ENCODE measurements at places on chromosomes 2 and 18.
A peak's percentile ranks its signal among the peaks of the same experiment; 100 is the strongest.

DNA sequence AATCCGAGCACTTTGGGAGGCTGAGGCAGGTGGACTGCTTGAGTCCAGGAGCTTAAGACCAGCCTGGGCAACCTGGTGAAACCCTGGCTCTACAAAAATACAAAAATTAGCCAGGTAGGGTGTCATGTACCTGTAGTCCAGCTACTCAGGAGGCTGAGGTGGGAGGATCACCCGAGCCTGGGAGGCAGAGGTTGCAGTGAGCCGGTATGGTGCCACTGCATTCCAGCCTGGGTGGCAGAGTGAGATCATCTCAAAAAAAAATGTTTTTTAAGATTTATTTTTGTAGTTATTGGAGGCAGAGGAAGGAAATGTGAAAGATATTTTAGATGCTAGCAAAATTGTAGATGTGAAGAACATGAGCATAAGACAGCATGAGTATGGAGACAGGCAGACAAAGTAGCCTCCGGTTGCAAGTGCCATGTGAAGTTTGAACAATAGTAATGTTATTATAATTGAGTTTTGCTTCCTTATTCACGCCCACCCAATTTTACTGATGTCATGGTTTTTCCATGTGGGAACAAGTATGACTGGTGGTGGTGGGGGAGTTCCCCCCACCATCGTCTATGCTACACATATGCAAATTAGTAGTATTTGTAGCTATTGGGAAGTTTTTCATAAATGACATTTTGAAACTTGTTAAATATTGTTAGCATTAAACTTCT, 18.0 kb downstream of the REL start:
- peak; percentile 31 for DNase-seq

- DNase-seq, result no peak
Measured at GRCh38 chr2:70009762-70010575, 48.5 kb upstream of the ASPRV1 start.

DNA sequence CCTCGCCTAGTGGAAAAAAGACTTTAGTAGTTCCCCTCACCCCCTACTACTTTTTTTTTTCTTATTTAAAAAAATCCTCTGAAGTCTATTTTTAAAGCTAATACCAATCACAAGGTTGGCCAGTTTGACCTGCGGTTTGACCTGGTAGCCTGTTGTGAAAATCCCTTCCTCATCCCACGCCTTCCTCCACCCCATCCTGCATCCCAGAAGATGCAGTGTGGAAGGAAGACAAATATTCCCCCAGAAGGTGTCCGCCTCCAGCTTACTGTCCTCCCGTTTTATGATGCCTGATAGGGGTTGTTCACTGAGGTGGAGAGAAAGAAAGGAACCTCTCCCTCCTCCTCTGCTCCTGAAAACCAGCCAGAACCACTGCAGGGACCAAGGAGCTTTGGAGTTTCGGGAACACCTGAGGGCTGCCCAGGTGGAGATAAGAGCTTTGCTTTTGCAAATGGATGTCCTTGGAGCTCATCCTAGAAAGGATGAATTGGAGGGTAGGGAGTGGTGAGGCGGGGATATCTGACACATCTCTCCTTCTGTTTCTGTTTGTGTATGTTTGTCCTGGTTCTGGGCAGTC, 909 bp downstream of the ATP6V1C2 start:
- DNase-seq, result no peak

- no peak for DNase-seq
Measured at GRCh38 chr18:33682436-33682835, 104.4 kb downstream of the ASXL3 start.

DNA sequence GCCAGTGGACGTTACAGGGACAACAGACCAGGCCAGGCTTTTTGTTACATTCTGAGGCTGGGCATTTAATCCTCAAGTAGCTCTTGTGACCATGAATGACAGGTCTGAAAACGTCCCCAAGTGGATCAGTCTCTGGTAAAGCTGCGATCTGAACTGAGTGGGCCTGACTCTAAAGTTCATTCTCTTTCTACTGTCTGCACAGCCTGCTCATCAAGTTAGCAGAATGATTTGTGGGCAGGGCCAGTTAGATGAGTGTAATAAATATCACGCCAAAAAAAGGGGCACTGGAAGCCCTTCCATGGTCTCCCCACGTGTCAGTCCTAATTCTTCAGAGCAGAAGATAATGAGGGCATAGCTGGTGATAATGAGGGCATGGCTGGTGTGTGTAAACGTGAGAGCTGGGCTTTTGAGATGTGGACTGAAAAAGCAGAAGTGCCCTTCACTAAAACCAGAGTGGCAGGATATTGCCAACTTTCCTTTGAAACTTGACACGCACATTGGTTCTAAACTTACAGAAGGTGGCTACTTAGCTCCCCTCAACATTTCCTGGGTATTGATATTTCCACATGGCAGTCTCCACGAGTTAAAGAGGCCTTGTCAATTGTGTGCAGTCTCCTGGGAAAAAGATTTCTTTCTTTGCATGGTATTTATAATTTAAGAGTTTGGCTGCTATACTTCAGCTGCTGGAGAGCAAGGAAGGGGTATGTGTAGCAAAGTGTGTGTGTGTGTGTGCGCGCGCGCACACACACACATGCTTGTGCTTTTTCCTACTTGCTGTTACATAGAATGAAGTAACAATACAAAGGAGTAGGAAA, 72.7 kb upstream of the LYPD6B start:
- DNase-seq, result no peak

DNA sequence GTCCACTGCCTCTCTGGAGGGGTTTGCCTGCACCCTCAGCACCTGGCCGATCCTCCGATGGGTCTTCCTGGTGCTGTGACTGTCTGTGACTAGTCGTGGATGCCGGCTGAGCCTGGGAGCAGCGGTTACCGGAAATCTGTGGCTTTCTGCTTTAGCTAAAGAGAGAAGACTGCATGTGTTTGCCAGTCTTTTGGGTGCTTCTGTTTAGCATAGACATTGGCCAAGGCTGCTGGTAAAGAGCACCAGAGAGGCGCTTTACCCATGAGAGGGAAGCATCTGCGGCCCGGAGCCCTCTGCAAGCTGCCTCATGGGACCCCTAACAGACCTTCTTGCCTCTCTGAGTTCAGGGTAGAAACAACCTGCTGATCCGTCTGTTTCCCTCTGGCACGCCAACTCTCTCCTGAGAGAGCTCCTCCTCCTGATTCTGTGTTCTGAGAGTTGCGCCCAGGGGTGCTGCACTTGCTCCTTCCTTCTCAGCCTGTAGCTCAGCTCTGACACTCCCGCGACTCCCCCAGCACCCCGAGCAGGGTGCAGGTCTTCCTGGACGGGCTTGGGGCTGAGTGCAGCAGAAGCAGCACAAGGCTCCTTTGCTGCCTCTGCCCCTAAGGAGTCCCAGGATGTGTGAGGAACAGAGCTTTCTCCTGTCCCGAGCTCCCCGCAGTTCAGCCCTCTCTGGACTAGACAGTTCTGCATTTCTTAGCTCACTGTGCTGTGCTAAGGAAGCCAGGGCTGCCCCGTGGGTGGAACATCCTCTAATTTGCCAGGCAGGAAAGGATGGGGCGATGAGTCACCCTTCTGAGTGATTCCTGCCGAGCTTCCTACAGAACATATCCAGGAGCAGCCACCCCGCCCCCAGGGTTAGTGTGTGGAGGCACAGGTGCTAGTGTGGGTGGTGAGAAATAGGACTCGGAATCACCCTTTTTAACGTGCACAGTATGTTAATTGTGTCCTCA, 203.2 kb downstream of the SH3RF3 start:
- DNase-seq, result no peak

DNA sequence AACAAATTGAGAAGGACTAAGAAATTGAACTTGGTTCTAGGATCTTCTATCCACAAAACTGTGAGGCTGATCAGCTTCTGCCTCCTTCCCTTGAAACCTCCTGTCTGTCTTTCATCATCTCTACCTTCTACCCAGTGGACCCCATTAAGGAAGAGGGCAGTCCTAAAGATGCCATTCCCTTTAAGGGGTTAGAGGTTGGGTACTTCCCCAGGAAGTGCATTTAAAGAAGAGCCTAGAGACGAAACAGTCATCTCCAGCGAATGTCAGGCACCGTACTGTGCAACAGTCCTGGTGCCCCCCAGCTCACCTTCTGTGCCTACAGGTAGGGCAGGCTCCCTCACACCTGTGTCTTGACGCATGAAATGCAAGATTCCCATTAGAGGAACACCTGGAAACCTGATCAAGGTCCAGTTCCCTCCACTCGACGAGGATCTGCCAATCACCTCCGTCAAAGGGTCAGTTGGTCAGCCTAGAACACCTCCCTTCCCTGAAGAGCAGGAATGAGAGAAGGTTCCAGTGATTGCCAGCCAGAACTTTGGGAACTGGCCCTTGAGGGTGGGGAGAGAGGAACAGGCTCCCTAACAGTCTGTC, 20.9 kb downstream of the LOXHD1 start:
- no peak for DNase-seq

GRCh38 chr18:577643-578375, 2.4 kb upstream of the CETN1 start:
- no peak for DNase-seq

GRCh38 chr2:233270366-233270765, 18.9 kb downstream of the ATG16L1 start:
- DNase-seq, result no peak

DNA sequence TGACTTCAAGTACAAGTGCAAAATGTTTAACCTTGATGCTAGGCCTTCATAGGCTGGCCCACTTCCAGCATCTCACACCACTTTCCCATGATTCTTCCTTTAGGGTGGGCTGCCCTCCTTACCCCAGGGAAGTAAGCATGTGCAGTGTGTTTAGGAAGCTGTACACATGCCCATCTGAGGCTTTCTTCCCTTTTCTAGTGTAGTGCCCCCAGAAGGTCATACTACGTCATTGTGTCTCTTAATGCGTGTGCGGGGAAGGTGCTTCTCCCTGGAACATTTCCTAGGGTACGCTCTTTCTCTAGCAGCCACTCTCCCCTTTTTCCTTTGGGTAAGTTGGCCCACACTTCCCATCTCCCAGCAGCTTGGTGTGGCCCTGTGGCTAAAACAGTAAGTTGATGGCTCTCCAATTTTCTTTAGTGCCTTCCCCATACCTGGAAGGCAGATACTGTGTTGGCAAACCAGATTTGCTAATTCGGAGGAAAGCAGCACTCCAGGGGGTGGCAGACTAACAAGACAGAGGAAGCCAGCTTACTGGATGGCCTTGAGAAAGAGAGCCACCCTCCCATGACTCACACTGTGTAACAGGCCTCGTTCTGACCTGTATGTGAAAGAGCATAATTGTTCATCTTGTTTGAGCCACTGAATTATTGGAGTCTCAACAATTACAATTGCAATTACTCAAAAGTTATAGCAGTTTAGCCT, 1.1 kb upstream of the SULT6B1 start:
- no peak for DNase-seq

GRCh38 chr2:130381619-130382018, 25.8 kb downstream of the PTPN18 start:
- DNase-seq, result no peak

DNA sequence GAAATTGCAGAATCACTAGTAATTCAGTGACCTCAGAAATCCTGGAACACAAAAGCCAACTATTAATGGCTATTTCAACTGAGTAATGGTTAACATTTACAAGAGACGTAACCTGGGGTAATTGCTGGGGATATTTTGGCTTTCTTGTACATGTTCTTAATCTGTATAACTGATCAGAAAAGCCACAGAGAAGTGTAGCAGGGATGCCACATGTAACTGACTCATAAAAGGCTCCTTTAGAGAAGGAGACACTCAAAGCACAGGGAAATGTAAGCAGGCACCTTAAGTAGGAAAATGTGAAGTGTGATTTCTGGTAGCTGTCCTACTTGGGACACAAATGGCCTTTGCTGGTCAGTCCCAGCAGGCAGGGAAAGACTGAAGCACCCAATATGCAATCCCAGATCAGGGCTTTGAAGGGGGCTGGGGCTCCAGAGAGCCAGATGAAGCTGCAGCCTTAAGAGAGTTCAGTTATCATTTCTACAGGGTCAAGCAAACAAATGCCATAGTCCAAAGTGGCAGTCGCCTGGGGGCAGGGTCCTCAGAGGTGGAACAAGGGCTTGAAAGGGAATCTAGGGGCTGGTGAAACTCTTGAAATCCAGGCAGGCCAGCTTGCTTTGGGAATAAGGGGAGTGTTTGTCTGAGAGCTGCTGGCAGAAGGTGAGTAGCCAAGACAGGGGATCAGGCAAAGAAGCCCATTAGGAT, 7.2 kb upstream of the SPOPL start:
- DNase-seq, result no peak

DNA sequence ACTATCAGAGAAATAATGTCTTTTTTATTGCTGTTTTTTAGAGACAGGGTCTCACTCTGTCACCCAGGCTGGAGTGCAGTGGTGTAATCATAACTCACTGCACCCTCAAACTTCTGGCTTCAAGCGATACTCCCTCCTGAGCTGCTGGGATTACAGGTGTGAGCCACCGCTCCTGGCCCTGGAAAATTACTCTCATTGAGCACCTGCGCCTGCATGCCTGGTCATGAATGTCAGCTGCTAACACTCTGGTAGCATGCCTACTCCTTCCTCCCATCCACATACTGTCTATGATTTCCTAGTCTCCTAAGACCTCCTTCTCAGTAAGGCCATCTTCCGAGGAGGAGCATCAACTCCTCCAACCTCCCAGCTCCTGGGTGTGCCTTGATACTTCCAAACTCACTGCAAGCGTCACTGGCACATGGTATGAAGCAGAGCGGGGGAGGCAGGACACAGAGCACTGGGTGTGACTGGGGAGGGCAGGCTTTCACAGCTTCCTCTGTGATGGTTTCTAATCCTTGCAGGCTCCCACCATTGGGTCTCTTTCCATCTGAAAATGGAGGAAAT, 1.6 kb upstream of the MAP2 start:
- DNase-seq, result no peak

DNA sequence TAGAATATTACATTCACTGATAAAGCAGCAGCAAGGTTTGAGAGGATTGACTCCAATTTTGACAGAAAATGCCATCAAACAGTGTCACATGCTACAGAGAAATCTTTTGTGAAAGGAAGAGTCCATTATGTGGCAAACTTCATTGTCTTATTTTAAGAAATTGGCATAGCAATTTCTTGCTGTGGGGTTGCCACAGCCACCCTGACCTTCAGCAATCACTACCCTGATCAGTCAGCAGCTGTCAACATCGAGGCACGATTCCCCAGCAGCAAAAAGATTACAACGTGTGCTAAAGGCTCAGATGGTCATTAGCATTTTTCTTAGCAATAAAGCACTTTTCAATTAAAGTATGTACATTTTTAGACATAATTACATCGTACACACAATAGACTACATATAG, 74.7 kb downstream of the PRKCE start:
- DNase-seq, result no peak

DNA sequence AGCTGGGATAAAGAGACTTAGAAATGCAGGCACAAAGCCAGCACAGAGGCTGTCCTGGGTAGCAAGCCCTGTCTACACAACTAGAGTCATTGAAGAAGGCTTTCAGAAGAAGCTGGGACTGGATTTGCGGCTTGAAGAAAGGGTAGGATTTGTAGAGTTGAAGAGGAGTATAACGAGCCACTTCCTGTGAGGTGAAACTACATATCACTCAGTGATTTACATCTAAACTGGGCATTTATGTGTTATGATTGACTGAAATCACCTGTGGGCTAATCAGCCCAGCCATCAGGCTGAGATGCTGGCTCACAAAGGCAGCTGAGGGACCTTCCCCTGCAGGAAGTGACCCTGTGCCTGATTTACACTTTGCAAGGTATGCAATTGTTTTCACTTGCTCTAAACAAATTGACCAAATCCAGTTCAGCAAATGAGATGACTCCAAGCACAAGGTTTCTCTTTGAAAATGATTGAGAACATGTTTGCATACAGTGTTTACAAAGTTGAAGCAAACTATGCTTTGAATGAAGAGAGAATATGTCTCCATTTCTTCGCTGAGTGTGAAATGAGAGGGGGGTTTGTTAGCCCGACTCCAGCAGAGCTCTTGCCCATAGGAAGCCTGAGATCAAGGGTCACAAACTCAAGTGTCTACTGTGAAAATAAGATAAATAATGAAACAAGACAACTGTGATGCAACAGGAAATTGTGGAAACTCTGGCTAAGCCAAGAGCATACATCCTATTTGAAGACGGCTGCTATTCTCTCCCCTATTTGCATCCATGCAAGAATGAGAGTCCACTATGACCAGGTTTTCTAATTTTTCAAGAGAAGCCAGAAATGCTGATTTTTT, 69.3 kb upstream of the HK2 start:
- no peak for DNase-seq

Data from GM13977 (cell line).